ENCODE measurements at places on chromosomes 7 and 10.
A peak's percentile ranks its signal among the peaks of the same experiment; 100 is the strongest.

- no peak for DNase-seq
These were observed 154.0 kb upstream of the PPP2R2D start for GRCh38 chr10:131746785-131747184.

- DNase-seq, result no peak
These were observed 23.2 kb downstream of the CREB3L2 start for GRCh38 chr7:137978464-137979237.

DNA sequence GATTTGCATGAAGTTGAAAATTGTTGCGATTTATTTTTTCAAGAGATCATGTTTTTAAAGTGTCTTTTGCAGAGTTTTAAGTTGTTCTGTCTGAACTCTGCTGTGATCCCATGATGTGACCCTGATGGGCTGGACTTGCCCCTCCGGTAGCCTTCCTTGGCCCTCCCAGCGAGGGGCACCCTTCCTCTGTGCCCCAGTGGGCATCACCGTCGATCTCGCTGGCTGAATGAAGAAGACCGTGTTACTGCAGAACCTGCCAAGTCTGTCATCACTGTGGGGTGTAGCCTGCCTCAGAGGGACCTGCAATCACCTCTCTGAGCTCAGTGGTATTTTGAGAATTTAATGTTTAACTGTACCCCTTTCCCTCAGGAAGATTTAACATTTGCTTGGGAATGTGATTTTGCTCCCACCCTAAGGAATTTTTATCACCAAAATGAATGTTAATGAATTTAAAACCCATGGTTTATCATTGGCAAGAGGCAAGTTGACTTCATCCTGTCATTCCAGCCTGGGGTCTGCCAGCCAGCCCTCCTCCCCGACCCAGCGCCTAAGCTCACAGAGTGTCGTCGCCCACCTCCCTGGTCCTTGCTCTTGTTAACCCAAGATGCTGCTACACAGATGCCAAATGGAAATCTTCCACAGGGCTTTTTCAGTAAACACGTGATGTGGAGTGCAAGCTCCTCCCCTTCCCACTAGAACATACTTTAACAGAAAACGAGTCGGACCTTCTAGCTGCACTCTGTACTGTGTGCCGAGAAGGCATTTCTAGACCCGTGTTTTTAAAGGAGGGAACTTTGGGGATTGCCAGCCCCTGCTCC is 115.4 kb downstream of the NT5C2 start:
- DNase-seq, result no peak

DNA sequence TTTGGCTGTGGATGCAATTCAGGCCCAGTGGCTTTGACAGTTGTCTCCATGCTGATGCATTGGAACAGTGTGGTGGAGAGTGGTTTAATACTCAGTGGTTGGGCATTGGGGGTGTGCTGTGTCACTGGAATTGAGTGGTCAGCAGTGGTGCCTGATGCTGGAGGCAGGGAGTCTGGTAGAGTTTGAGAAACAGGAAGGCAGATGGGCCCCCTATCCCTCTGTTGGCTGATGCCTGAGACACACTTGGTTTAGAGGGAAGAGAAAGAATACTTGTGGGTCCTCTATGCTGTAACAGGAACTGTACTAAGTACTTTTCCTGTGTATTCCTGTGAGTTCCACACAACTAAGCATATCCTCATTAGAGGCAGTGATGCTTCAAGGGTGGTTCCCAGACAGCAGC is 55.4 kb downstream of the EEPD1 start:
- no peak for DNase-seq

DNA sequence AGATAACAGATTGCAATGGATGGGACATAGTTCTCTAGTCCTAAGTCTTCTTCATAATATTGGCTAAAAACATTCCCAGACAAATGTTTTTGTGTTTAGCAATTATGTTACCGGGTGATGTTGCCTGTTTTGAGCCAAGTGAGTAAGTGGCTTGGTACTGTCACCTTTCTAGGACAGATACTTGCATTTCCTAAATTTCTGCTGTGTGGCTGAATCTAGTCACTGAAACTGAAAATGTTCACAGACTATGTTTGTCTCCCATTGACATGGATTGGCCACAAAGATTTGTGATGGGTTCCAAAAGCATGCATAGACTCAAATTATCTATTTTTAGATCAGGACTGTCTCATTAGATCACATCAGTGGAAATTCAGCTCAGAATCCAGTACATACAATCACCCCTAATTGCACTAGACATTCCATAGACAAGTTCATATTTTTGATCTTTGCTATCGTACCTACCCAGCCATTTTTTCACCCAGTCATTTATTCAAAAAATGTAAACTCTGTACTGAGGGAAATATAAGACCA is 1222.1 kb upstream of the AUTS2 start:
- no peak for DNase-seq

DNA sequence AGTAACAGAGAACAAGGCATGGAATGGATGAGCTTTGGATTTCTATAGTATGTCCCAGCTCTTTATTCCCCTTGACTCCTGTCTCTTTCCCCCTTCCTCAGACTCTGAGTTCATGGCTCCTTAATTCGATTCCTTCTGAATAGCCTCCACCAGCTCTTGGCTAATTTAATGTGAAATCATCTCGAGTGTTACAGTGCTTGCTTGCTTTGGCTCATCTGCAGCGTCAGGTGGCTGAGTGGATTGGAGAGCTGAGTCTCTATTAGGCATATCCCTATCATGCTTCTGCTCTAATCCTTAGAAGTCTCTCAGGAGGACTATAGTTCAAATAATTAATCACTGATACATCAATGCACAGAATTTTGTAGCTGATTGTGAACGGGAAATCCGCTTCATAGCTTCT is 134.6 kb downstream of the LRRC4 start:
- no peak for DNase-seq

GRCh38 chr7:72020311-72020710 is 391.8 kb downstream of the CALN1 start:
- no peak for DNase-seq

GRCh38 chr10:24382045-24382444 is 173.1 kb downstream of the KIAA1217 start:
- DNase-seq, result no peak

GRCh38 chr10:109780997-109781396 is 142.3 kb downstream of the XPNPEP1 start:
- DNase-seq, result no peak

- DNase-seq, result no peak
These were observed 275.5 kb downstream of the FGFR2 start for GRCh38 chr10:121322776-121323175.

GRCh38 chr10:29191674-29192073 is 97.2 kb upstream of the LYZL1 start:
- no peak for DNase-seq

GRCh38 chr7:44143646-44144250 is 2.6 kb upstream of the MYL7 start:
- DNase-seq, result no peak

DNA sequence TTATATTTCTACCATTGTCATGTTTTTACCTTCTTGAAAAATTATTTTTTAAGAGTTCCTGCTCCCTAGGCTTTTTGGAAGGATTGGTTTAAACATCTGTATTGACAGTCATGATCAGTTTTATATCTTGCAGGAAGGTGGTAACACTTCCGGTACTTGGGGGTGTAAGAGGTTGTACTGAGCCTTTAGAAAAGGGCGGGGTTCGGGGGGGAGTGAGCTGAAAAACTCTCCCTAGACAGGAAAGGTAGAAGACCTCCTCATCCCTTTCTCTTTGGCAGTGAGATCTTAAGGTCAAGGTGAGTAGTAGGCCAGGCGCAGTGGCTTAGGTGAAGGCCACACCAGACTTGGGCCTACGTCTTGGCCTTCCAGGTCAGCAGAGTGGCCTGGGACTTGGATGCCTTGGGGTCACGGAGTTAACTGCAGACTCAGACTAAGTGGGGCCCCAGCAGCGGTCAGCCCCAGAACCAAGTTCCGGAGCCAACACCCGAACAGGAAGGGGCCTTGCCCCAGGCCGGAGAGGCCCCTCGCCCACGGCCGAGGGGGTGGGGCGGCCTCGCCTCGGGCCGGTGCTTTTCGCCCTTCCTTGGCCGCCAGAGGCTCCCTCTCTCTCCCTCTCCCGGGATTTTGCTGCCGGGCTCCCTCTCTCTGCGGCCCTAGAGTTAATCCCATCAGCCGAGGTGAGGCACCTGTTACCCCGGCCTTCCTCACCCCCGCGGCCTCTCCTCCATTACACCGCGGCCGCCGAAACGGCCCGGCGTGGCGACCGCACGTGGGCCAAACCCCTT is at the start of gene PPP1R9A:
Gene PPP1R9A, plus strand, starts transcription at position 569 of the 785 bp plus-strand sequence. CDS start 2,520 bp downstream, outside the sequence.
- no peak for DNase-seq

- DNase-seq, result peak; percentile 87
These were observed 24.4 kb upstream of the PPIF start for GRCh38 chr10:79322616-79323543.

DNA sequence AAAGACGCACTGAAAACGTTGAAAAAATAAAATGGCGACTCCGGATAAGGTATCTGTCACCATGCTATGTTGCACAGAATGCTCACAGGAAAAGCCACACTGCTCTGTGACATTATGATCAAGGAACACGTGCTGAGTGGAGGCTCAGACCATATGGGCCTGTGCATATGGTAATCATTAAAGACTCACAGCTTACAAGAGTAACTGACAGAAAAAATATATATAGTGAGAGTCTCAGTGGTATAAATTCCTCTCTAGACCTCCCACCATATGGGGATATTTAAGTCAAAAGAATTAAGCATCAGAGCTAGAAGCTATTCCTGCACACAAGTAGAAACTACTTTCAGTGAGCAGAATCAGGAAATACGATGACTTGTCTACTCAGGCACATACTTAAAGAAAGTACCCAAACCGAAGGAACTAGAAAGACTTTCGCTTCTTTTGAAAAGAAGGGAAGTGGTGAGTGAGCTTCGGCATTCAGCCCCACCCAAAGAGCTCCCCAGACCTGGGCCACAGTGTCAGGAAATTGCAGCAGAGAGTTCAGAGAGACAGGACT is 65.1 kb upstream of the MPP7 start:
- DNase-seq, result peak; percentile 24

DNA sequence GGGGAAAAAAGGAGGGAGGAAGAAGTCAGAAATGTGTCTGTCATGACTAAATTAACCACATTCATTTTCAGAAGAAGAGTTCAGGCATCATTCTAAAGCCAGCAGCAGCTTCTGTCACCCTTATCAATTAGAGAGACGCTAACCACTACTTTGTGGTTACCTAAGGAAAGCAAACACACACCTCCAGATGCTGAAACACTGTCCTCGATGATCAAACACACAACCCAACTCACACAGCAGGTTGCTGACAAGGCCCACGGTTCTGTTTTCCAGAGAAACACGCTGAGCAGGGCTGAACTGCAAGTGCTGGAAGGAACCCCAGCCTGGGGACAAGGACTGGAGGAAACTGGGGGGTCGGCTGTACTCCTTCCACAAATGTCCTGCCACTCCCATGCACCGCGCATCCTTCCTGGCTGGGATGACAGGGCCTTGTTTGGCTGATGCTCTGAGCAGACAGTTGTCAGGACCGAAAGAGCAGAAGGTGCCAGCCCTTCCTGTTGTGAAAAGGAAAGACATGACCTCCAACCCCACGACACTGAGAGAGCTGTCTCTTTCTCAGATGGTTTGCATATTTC is 36.6 kb downstream of the PRKCQ start:
- DNase-seq, result no peak

DNA sequence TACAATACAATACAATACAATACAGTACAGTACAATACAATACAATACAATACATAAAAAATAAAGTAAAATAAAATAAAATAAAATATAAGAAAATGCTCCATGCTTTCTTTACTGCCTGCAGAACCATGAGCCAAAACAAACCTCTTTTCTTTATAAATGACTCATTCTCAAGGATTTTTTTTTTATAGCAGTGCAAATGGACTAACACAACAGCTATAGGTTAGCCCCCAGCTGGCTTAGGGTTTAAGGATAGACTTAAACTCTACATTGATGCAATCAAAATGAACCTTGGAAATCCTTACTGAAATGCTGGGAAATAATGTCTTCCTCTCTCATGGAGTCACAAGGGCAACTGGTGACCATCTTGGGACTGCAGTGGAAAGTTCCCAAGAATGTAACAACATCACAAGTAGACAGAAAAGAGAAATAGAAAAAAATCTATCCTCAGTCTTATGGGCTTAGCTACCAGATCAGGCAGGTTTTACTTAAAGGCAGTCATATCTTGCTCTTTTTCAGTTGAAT is 348.9 kb downstream of the ARL4A start:
- DNase-seq, result no peak

DNA sequence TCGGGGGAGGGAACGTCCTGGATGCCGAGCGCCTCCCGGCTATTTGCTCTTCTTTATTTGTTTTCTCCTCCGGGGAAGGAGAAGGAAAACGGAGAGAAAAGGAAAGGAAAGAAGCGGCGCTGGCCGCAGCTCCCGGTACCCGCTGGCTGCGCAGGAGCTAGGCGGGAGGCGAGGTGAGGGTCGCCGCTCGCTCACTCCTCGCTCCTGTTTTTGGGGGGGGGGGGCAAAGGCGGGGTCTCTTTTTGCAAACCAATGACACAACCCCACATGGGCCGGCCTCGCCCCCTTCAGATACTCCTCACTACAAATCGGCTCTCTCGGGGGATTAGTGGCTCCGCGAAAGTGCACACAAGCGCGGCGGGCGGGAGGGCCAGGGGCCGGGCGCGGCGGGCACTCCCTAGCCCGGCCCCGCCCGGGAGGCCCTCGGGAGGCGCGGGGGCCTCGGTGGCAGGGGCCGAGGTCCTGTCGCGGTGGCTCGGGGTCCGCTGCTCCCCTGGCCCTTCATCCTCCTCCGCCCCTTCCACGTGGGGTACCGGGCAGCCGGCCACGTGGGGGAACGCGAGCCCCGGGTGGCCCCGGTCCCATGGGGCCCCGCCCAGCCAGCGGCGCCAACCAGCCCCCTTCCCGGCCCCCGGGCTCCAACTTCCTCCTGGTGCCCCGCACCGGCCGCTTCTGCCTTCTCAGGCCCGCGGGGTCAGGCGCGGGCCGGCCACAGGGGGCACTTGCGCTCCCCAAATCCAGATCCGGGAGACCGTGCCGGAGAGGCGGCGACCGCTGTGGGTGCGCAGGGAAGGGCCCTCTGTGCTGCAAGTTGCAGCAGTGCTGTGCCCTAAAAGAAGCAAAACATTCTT is 718 bp upstream of the CTBP2 start:
- DNase-seq, result no peak

- DNase-seq, result no peak
These were observed 77.6 kb downstream of the C10orf90 start for GRCh38 chr10:126592901-126593300.

DNA sequence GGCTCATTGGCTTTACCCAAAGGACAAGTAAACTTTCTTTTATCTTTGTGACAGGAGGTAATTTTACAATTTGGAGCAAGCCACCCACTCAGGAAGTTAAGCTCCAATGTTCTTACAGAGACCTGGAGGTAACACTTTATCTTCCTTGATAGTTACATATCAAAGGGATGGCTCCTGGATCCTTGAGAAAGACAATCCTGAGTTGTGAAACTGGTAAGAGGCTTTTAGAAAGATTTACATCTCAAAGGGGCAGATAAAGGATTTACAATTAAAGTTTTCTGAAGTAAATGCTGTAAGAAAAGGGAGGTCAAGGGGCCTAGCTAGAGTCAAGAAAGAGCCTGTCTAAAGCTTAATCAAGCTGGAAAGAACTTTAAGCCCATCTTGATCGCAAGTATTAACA is 124.4 kb upstream of the ZNF804B start:
- DNase-seq, result no peak

DNA sequence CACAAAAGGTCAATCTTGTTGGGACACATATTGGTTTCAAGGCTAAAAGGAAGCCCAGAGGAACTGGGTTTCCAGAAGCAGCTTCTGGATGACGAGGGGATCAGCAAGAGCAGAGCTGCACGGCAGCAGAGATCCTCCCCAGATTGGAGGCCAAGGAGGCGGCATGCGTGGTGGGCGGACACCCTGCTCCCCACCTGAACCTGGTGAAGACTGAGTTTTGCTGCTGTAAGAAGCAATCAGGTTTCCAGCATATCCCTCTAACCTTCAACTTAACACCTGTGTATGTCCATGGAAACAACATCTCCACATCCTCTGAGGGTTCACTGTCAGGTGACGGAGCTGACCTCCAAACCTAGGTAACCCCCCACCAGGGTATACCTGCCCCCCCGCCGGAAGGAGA is 35.1 kb downstream of the SLIT1 start:
- DNase-seq, result no peak

All from T-helper 2 cell (primary cell).